ENCODE measurements at places on chromosomes 1 and 21. TPM values are rescaled to one million over a fixed set of nuclear protein-coding genes. Genes with fewer than 3 reads are reported as not detected.
A peak's percentile ranks its signal among the peaks of the same experiment; 100 is the strongest.

The RGS18 gene
- total RNA-seq = not detected

The C1orf53 gene
- not detected for total RNA-seq

The OPTC gene
- not detected for total RNA-seq

The RHEX gene
- not detected for total RNA-seq

The SLC30A2 gene
- not detected for total RNA-seq

The GPX7 gene
- total RNA-seq = 20.6 TPM

- no peaks in the 10 kb centered on the region for H3K27me3 ChIP-seq
- no peak overlapping the region for H3K4me3 ChIP-seq
- H3K27ac ChIP-seq = no peak overlapping the region
- H3K36me3 ChIP-seq = peaks cover 7% of the 10 kb centered on the region
- DNase-seq = peak; percentile 17
These were observed 28.9 kb downstream of the FAF1 start for GRCh38 chr1:50930965-50931737.

DNA sequence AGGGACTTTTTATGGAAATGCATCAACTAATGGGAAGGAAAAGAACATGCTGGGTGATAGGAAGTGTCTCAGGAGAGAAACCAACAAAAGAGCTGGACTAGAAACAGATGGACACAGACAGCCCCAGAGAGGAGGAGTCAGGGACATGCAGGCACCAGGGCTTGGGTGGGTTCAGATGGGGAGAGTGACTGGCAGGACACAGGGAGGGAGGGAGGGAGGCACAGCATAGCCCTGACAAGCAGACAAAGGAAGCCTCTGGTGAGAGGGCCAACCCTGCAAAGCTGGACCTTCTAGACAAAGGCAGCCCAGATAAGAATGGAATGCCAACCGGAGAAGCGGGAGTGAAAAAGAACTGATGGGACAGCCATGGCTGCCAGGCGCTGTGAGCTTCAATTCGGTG, 568.8 kb downstream of the AJAP1 start:
- no peak for DNase-seq
- no peaks in the 10 kb centered on the region for H3K27me3 ChIP-seq
- H3K27ac ChIP-seq = no peak overlapping the region
- no peaks in the 10 kb centered on the region for H3K4me1 ChIP-seq
- H3K36me3 ChIP-seq = no peaks in the 10 kb centered on the region

DNA sequence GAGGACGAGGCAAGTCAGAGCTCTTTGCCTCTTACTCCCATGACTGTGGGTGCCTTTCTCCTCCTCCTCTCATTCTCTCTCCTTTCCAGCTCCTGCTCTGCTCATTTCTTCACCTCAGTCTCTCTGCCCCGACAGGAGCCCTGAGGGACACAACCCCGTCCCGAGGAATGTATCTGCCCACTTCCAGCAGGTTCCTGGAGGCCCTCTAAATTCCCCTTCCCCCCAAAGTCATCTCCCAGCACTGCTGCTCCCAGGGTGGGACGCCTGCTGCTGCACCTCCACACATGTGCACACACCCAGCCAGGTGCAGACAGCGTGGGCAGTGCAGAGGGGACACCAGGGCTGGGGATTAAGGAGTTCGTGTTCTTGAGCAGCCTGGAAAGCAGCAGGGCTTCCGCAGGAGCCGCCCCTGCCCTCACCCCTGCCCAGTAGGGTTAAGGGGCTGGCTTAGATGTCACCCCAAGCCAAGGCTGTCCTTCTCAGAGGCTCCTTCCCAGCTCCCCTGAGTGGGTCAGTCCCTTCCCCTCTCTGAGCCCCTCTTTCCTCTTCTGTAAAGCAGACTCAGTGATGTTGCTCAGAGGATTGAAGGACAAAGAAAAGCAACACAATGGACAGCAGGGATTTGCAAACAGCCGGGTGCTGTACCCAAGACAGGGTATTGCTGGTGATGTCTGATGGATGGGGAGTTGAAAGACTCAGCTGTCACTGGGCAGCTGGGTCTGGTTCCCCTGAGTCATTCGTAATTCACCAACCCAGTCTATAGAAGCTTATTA, 346.0 kb downstream of the MATN1 start:
- H3K27me3 ChIP-seq = peaks cover 3% of the 10 kb centered on the region
- no peaks in the 10 kb centered on the region for H3K4me1 ChIP-seq
- H3K27ac ChIP-seq = no peak overlapping the region
- DNase-seq = no peak
- no peak overlapping the region for H3K4me3 ChIP-seq

DNA sequence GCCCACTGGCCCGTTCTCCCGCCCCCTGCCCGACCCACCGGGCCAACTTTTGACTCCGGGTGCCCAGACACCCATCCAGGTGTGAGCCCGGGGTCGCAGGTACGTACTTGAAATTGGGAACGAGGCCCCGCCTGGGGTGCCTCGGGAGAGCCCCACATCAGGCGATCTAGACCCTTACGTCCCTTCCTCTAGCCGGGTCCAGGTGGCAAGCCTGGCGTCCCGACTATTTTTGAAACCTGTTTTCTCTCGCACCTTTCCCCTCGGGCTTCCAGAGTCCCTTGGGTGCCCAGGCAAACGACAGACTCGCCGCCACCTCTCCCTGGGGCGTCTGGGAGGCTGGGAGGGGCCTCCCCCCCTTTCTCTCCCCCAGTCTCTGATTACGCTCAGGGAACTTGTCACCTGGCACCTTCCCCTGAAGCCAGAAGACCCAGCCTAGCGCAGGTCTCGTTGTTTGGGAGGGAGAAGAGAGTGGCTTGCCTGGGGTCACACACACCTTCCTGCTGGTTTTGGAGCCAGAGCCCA, 898 bp downstream of the LDLRAP1 start:
- H3K36me3 ChIP-seq = no peaks in the 10 kb centered on the region
- H3K4me1 ChIP-seq = peaks cover 44% of the 10 kb centered on the region
- H3K4me3 ChIP-seq = peak overlapping the region; percentile 86
- no peaks in the 10 kb centered on the region for H3K27me3 ChIP-seq
- peak; percentile 49 for DNase-seq
- H3K27ac ChIP-seq = peak overlapping the region; percentile 64

GRCh38 chr1:214074477-214074876, 86.7 kb downstream of the PROX1 start:
- DNase-seq = no peak
- H3K4me1 ChIP-seq = no peaks in the 10 kb centered on the region
- no peak overlapping the region for H3K4me3 ChIP-seq
- no peaks in the 10 kb centered on the region for H3K36me3 ChIP-seq
- no peak overlapping the region for H3K27ac ChIP-seq

- H3K27ac ChIP-seq = no peak overlapping the region
- H3K4me3 ChIP-seq = no peak overlapping the region
- H3K4me1 ChIP-seq = no peaks in the 10 kb centered on the region
- DNase-seq = no peak
- peaks cover 7% of the 10 kb centered on the region for H3K27me3 ChIP-seq
These were observed 50.4 kb upstream of the FMOD start for GRCh38 chr1:203401199-203401877.

DNA sequence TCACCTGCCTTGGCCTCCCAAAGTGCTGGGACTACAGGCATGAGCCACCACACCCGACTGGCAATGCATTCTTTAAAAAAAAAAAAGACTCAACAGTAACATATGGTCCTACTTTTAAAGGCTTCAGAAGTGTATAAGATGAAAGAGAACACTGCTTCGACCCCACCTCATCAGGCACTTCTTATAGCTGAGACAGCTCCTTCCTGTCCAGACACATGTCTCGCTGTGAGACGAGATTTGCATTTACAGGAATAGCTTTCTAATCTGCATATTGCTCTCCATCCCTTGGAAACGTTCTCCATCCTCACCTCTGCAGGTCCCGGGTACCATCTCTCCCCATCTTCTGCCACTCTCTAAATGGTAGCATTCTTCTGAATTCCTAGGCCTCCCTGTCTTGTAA, 6.7 kb downstream of the AZIN2 start:
- no peak overlapping the region for H3K4me3 ChIP-seq
- peaks cover 15% of the 10 kb centered on the region for H3K4me1 ChIP-seq
- H3K27ac ChIP-seq = no peak overlapping the region
- no peaks in the 10 kb centered on the region for H3K27me3 ChIP-seq

DNA sequence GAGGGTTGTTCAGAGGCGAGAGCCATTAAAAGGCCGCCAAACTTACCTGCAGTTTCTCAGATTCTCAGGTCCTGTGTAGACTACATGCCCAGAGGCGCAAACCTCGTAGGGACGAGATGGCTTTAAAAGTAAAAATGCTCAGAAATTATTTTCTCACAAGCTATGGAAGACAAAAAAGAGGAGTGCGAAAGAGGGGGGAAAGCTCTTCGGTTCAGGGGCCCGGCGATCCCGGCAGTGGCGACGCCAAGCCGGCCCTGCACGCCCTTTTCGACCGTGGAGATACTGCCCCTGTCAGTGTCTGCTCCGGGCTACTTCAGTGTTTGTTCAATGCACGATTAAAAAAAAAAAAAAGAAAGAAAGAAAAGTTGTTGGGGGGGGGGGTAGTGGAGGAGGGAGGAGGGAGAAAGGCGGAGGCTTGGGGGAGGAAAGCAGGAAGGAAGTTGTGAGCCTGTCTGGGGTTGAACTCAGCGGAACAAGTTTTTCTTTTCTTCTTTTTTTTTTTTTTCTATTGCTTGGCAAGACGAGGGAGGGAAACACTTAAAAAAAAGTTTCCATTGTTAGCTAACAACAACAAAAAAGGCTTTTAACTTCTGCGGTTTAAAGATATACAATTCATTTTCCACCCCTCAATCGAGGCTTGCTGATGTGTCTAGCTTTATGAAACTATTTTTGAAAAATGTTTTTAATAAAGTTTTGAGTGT, at the start of gene ITPKB:
TSS of gene ITPKB (minus strand) at position 288 of the 701 bp plus-strand sequence. CDS start 1,824 bp downstream, outside the sequence.
- peaks cover 34% of the 10 kb centered on the region for H3K4me1 ChIP-seq
- H3K27me3 ChIP-seq = no peaks in the 10 kb centered on the region
- peak within 1 kb of the TSS; percentile 77 for H3K4me3 ChIP-seq
- peaks cover 27% of the 10 kb centered on the region for H3K36me3 ChIP-seq

DNA sequence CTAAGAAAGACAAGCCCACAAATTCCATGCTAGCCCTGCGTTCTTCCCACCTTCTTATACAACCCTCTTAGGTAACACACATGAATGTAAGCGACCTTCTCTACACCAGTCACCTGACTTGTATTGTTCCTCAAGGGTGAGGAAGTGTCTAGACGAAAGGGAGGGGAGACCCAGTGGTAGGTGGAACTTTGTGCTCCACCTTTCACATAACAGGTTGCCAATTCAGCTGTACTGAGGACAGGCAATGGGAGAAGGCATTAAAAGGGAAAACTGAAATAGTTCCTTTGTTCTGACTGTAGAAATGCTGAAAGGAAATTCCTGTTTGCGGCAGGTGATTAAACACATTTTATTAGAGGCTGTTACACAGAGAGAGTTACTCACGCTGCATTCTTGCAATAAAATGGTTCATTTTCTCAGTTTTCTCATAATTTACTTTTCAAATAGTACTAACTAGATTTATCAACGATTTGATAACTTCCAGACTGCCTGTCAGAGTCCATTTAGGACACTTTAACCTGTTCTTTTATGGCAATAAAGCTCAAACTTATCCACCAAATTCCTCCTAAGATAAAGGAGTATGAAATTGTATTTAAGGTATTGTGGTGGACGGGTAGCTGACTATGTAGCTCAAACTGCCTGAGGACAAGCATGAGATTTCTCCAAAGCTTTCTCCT, 17.8 kb upstream of the CHRM3 start:
- H3K27ac ChIP-seq = no peak overlapping the region
- H3K27me3 ChIP-seq = peaks cover 8% of the 10 kb centered on the region
- H3K4me1 ChIP-seq = no peaks in the 10 kb centered on the region
- H3K4me3 ChIP-seq = no peak overlapping the region
- DNase-seq = no peak
- H3K36me3 ChIP-seq = no peaks in the 10 kb centered on the region

DNA sequence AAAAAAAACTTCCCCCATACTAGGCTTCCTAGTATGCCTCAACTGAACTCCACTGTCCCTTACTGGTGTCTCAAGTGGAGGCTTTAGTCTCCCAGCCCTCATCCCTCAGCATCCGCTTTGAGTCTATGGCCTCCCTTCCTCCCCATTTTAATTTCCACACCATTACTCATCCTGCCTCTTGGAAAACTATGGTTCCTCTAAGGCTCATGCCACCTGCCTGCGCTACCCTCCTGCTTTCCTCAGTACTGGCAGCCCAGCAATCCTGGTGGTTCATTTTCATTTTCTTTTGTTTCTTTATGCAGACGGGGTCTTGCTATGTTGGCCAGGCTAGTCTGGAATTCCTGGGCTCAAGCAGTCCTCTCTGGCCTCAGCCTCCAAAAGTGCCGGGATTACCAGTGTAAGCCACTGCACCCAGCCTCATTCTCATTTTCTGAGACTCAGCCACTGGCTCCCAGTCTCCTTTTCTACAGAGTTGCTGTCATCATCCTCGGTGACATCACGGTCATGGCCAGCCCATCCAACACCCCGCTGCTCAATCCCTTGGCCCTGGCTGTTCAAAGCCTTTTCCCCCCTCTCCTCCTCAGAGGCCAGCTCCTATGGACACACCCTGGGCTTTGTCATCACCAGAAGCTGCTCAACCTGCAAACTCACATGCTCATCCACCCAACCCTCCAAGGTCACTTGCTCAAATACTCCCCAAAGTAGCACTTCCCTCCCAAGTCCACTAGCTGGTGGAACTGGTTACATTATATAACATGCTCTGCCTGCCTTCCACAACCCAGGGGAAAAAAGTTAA, 2.3 kb upstream of the PMVK start:
- no peak for DNase-seq
- peaks cover 69% of the 10 kb centered on the region for H3K4me1 ChIP-seq
- no peaks in the 10 kb centered on the region for H3K27me3 ChIP-seq
- H3K27ac ChIP-seq = peak overlapping the region; percentile 97

GRCh38 chr1:156839426-156840109, 19.3 kb downstream of the INSRR start:
- H3K27me3 ChIP-seq = peaks cover 38% of the 10 kb centered on the region
- H3K4me3 ChIP-seq = no peak overlapping the region
- H3K27ac ChIP-seq = no peak overlapping the region
- no peaks in the 10 kb centered on the region for H3K36me3 ChIP-seq
- no peak for DNase-seq
- H3K4me1 ChIP-seq = peaks cover 24% of the 10 kb centered on the region

DNA sequence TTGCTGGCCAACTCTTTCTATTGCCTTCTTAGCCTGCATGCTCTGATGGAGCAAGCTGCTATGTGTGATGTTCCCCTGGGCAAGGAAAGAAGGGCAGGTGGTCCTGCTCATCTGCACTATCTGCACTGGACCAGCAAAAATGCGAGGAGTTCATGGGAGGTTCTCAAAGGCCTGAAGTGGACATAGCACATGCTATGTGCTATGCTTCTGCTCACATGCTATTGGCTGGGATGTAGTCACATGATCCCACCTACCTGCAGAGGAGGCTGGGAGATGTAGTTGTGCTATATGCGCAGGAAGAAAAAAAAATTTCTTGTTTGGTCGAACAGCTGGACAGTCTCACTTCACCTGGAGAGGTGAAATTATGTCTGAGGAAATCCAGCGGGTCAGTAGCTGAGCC, 587.7 kb downstream of the MATN1 start:
- no peak overlapping the region for H3K27ac ChIP-seq
- no peaks in the 10 kb centered on the region for H3K36me3 ChIP-seq
- H3K4me3 ChIP-seq = no peak overlapping the region
- DNase-seq = no peak
- no peaks in the 10 kb centered on the region for H3K27me3 ChIP-seq
- H3K4me1 ChIP-seq = no peaks in the 10 kb centered on the region
